ENCODE measurements at places on chromosomes 2 and 18.

- DNase-seq = no peak
Observed at GRCh38 chr2:201357221-201357620, at the start of gene FLACC1. Gene FLACC1, minus strand, starts transcription at chr2:201357345. Its CDS starts 5,941 bp downstream, at chr2:201351404.

DNA sequence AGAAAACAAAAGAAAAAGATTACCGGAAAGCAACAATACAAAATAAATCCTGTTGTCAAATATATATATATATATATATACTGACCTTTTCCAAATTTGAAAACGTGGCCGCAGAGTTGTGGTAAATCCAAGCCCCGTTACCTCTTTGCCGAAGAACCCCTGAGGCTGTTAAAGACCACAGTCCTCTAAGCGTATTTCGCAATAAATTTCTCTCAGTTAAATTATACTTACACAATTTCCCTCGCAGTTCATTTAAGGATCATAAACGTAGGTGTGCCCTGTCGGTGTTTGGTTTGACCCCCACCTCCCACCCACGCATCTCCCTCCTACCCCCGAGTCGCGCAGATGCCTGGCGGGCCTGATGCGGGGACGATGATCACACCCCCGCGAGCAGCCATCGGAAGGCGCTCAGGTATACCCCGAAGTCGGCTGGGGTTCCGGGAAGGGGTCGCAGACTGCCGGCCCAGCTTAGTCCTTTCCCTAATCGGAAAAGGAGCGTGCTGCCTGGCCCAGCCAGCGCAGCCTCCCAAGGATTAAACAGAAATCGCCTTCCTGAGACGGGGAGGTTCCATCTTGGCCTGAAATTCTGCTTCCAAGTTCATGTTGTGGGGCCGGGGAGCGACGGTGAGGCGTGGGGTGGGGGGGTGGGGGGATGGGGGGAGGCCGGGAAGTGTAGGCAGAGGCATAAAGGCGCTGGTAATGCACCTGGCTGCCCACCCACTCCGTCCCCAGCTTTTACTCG lies 2.9 kb upstream of the MEIS1 start:
- DNase-seq = peak; percentile 59

GRCh38 chr2:232420073-232420454 lies 13.4 kb downstream of the ALPG start:
- peak; percentile 51 for DNase-seq

DNA sequence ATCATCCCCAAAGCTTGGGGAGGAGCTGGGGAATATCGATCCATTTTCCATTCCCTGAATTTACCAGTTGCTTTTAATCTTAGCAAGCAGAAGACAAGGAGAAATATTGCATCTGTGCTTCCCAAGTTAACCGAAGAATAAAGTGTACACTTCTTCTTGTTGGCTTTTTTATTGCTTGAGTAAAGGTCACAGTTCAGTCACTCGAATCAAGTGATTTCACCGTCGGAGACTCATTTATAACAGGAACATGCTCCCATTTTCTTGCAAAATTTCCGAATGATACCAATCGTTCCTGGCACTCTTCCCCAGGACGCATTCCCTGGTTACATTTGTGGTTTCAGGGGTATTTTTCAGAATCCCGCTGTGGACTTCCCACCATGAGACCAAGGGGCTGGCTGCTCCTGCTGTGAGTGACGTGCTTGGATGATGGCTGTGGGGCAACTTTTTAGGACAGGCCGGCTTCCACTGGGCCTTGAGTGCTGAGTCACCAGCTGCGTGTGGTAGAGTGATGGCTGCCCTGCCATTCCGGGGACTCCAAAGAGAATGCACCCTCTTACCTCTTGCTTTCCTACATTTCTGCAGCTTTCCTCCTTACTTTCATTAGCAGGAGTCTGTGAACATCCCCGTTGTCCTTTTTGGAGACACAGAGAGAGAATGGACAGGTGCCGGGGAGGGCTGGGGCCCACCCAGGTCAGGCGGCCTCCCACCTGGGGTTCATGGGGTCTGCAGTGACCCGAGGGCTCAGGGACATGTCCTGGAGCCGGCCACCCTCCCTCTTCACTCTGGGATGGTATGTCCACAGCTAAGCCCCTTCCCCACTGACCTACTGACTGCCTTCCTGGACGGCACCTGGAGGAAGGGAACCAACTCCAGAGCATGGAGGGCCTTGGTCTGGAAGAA lies 60.7 kb upstream of the HDAC4 start:
- DNase-seq = peak; percentile 29

DNA sequence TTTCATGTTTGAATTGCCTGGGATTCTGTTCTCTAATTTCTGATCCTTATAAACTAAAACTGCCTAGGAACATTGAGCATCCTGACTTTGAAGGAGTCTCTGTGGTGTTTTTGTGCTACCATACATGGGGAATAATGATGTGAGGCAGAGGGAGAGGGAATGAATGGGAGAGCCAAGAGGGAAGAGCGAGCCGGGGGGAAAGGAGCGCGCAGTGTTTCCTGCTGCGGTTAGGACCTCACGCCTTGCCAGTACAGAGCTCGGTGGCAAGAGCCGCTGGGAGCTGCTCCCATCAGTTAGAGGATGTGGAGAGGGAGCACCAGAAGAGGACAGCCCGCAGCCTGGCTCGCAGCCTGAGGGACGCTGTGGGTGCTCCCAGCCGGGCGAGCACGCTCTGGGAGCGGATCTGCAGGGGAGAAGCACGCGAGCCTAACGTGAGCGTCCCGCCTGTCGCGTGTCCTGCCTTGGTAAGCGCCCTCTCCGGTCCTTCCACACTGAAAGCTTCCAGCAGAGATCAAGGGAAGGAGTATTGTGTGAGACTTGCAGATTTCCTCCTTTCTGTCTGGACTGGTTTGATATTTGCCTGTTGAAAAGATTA lies 114.7 kb downstream of the FAM210A start:
- DNase-seq = no peak

- DNase-seq = no peak
Observed at GRCh38 chr2:141654311-141654710, 476.5 kb downstream of the LRP1B start.

DNA sequence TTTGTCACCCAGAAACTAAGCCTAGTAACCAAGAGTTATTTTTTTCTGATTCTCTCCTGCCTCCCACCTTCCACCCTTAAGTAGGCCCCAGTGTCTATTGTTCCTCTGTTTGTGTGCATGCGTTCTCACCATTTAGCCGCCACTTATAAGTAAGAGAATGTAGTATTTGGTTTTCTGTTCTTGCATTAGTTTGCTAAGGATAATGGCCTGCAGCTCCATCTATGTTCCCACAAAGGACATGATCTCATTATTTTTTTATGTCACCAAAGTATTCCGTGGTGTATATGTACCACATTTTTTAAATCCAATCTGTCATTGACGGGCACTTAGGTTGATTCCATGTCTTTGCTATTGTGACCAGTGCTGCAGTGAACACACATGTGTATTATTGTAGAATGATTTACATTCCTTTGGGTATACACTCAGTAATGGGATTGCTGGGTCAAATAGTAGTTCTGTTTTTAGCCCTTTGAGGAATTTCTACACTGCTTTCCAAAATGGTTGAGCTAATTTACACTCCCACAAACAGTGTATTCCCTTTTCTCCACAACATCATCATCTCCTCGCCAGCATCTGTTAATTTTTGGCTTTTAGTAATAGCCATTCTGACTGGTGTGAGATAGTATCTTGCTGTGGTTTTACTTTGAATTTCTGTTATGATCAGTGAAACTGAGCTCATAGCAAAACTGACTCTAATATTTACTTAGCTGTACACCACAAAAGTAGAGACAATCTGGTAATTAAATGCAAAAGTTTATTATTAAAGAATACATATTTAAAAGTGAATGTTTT lies 660.1 kb upstream of the SLC8A1 start:
- DNase-seq = no peak

GRCh38 chr18:13216711-13217465 lies 1.7 kb upstream of the LDLRAD4 start:
- DNase-seq = peak; percentile 69

DNA sequence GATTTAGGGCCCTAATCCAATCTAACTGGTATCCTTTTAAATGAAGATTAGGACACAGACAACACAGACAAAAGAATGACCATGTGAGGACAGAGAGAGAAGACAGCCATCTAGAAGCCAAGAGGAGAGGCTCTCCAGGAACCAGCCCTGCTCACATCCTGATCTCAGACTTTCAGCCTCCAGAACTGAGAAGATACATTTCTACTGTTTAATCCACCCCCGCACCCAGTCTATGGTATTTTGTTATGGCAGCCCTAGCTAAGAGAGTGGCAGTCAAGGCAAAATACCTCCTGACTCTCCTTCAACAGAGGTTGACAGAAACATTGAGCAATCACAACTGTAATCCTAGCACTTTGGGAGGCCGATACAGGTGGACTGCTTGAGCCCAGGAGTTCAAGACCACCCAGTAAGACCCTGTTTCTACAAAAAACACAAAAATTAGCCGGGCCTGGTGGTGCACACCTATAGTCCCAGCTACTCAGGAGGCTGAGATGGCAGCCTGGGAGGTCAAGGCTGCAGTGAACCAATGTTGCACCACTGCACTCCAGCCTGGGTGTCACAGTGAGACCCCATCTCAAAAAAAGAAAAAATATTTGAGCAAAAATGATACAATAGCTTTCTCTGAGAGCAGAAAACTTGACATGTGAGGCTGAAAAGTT lies 34.7 kb downstream of the WDR33 start:
- no peak for DNase-seq

DNA sequence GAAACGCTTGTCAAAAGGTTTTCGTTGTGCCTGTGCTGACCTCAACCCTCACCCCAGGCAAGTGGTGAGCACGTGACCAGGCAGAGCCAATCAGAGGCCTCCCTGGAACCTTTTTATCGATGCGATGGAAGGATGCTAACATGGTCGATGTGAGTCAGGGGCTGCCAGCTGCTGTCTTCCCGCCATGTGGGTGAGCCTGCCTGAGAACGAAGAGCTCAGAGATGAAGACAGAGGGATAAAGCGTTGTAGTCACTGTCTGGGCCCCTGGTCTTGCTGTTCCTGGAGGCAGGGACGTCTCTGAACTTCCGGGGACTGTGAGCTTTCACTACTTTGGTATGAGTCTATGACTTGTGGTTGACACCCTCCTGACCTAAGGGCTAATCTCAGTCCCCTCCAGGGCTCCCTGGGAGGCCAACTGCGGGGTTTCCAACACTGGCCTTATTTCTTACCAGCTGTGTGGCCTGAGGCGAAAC lies 18.6 kb downstream of the DNMT3A start:
- DNase-seq = peak; percentile 76

- peak; percentile 92 for DNase-seq
Observed at GRCh38 chr2:3535794-3536681, 16.7 kb upstream of the ADI1 start.

DNA sequence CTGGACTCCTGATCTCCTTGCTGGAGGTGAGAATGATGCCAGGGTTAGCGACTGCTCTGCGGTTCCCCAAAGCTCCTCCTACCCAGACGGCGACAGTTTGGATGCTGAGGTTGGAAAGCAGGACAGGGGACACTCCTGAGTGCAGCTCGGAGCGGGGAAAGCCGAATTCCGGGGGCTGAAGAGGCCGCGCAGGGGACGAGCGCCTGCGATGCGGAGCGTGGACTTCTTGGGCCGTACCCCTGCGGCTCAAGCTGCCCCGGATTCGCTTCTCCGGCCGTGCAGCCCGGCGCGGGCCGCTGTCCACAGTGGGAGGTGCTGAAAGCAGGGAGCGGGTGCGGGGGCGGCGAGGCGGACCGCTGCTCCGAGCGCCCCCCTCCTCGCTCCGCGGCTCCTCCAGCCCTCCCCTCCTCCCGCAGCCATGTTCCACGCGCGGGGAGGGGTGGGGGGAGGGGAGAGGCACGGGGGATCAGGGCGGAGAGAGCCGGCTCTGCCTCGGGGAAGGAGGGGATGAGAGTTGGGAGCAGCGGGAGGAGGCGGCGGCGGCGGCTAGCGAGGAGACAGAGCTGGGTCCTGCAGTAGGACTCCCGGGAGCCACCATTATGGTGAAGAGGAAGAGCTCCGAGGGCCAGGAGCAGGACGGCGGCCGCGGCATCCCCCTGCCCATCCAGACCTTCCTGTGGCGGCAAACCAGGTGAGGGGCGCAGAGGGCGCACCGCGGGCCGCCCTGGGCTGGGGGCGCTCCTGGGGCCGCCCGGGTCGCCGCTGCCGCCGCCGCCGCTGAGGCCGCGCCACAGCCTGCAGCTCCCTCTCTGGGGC lies at the start of gene UNC80:
UNC80 (plus strand) TSS at position 359 of the 816 bp plus-strand sequence; CDS start at position 600, 241 bp downstream.
- peak; percentile 92 for DNase-seq

DNA sequence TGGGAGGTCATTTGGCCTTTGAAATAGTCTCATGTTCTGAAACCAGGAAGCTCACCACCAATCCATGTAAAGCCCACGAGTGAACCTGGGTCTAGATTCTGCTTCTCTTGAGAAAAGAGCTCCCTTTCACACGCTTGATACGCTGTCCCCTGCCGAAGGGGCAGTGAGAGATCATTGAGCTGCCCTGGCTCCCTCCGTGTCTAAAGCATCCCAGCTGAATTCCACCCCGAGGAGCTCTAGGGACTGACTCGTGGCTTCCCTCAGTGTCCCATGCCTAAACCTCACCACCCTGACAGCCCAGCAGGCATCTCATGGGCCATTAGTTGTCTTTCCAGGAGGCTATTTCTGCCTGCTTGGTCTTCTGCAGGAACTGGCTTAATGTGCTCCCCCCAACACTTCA lies 68.6 kb downstream of the COL6A3 start:
- DNase-seq = no peak

- no peak for DNase-seq
Observed at GRCh38 chr18:2555895-2556294, 15.4 kb downstream of the METTL4 start.

GRCh38 chr2:17084877-17085276 lies 419.2 kb upstream of the CYRIA start:
- DNase-seq = no peak

GRCh38 chr2:226984750-226985582 lies 149.1 kb downstream of the RHBDD1 start:
- DNase-seq = peak; percentile 69

DNA sequence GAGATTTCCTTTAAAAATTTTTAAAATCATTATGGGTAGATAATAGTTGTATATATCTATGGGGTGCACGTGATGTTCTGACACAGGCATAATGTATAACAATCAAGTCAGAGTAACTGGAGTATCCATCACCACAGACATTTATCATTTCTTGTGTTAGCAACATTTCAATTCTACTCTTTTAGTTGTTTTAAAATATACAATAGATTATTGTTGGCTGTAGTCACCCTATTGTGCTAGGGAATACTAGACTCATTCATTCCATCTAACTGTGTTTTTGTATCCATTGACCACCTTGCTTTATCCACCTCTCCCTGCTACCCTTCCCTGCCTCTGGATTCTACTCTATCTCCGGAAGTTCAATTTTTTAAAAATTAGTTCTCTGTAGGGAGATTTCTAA lies 31.0 kb downstream of the DYSF start:
- no peak for DNase-seq

- DNase-seq = no peak
Observed at GRCh38 chr2:40310303-40310702, 141.6 kb downstream of the SLC8A1 start.

GRCh38 chr2:14396533-14397083 lies 235.9 kb upstream of the LRATD1 start:
- no peak for DNase-seq

DNA sequence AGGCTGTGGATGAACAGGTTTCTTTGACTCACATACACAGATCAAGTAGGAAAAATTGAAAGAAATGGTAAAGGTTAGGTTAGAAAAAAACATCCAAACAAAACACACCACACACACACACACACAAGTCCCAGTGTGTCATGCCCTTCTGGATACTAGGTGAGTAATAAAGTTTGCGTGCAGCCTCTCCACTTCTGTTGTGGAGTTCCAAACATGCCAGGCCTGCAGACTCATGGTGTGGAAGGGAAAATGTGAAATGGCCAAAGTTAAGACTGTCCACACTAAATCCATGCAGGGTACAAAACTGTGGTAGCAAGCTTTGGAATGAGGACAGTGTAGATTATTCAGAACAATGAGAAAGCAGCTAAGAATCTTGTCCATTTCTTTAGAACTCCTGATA lies 114.6 kb downstream of the IKZF2 start:
- no peak for DNase-seq

GRCh38 chr18:64966667-64967066 lies 784.1 kb upstream of the CDH7 start:
- DNase-seq = peak; percentile 55

Data from islet precursor cell (in vitro differentiated cells).